Stimulated activated CD8-positive, alpha-beta memory T cell treated with anti-CD3 and anti-CD28 coated beads, Interleukin-7, amount 100 ng/mL, for 24 hours (primary cell): ENCODE measurements at places on chromosomes 1 and 21.

DNA sequence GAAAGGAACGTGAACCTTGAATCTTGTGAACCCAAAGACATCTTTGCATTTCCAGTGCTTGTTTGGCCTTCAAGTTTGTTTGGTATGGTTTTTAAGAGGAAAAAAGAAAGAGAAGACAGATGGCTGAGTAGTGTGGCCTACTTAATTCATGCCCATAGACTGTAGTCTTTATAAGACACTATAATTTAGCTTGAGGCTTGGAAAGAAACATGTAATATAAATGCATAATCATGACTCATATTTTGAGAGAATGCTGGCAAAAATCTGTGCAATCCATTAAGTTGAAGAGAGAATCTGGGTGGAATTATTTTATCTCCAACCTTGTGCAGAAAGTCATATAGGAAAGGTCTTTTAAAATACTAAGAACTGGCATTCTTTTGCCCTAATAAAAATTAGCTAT, 179.3 kb downstream of the SIPA1L2 start:
- no peak for DNase-seq

GRCh38 chr1:203342192-203342940, 8.6 kb downstream of the FMOD start:
- no peak for DNase-seq

DNA sequence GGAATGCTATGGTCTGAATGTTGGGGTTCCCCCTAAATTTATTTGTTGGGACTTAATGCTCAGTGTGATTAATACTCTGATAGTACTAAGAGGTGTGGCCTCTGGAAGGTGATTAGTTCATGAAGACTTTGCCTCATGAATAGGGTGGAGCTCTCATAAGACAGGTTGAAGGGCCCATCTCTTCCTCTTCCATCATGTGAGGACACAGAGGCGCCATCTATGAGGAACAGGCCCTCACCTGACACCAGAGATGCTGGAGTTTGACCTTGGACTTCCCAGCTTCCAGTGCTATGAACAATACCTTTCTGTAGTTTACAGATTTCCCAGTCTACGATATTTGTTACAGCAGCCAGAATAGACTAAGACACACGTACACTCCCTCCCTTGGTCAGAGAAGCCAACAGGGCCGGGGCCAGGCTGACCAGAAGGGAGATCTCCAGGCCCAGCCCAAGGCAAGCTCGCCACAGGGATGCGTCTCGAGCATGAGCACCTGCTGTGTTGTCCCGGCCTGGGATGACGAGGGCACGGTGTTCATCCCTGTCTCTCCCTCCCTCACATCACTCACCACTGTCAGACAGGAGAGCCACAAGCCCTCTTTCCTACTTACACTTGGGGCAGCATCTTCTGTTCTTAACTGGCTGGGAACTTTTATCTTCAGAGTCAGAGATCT, 4.7 kb upstream of the ABCG1 start:
- no peak for DNase-seq

- no peak for DNase-seq
Measured at GRCh38 chr21:31660259-31660565, 719 bp downstream of the SOD1 start.

DNA sequence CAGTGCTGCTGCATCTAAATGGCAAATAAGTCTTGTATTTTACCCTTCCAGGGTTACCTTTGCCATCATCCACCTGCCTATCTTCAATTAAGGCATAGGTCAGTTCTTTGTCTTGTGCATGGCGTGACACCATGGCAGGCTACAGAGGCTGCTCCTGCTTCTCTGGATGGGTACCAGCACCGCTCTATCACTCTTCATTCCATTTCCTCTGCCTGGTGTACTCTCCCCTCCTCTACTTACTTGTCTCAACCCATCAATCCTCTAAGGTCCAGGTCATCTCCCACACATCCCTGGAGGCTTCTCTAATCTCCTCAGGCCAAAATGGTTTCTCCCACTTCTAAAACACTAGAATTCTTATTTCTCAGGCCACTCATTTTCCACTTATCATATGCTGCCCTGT, 257.5 kb downstream of the BARHL2 start:
- DNase-seq = no peak
